ENCODE measurements at places on chromosomes 4 and X. TPM values are rescaled to one million over a fixed set of nuclear protein-coding genes. Genes with fewer than 3 reads are reported as not detected.

DNA sequence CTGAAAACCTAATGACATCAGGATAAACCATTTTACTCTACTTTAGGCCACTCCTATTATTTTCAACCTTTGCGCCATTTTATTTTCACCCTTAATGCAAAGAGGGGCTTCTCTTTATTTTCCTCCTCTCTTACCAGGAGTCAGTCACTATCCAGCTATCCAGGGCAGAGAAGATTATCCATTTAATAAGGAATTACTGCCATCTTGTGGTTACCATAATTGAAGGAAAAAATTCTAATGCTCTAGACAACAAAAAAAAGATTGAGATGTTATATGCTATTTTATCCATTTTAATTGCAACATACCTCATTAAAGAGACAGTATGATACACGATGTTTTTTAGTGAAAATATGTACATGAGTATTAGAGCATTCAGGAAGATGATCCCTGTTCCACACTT is 514.5 kb upstream of the FAM241A start:
- DNase-seq = peak; percentile 31

The CTAG1B gene
- not detected for total RNA-seq

- DNase-seq = peak; percentile 14
Measured at GRCh38 chr4:182929296-182929695, 12.1 kb upstream of the DCTD start.

The FGF13 gene
- total RNA-seq = 15.1 TPM

DNA sequence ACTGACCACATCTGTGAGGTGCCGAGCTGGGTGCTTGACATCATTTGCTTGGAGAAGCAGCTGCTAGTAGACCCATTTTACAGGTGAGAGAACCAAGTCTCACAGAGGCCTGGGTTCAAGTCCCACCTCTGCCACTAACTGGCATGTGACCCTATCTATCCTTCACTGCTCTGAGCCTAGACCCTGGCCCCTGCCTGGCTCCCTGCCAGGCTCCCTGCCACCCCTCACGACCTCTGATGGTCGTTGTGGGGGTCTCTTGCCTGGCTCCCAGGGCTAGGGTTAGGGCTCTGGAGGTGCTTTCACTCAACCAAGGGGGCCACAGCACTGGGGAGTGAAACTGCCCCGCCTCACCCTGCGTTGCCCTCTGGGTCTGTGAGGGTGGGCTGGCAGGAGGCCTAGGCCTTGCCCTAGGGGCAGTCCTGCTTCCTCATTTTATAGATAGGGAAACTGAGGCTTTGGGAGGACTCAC is 7.2 kb upstream of the ADD1 start:
- DNase-seq = no peak

DNA sequence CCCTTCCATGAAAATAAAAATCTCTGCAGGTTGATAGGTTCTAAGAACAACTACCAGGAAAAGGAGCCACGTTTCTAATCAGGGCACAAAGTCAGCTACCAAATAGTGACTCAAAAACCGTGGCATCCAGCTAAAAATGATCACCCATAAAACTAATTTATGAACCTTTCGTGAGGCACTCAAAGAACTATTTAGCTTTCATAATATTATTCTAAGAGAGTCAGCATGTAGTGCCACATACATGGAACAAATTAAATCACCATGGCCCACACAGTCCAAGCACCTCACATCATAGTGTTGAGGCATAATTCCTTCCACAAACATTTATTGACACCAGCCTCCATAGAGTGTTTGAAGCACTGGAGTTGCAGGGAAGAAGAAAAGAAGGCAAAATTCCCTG is 252.0 kb upstream of the PPARGC1A start:
- DNase-seq = no peak

DNA sequence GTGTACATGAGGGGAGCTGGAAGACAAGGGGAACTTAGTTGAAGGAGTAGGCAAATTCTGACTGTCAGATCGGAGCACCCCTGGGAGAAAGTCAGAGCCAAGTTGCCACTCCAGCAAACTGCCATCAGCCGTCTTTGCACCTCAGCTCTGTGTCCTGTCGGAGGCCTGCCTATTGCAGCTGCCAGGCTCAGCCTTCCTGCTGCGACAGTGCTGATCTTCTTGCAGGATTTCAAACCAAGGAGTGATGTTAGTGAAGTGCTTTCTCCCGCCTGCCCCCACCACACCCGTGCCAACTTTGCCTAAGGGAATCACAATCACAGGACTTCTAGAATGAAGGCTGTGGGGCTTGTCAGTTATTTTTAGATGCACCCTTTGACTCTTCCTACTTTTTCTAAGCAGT is 185.3 kb downstream of the KIT start:
- no peak for DNase-seq

GRCh38 chr4:43853565-43854264 is 594.9 kb downstream of the KCTD8 start:
- DNase-seq = no peak

GRCh38 chrX:26442340-26442739 is 226.4 kb downstream of the MAGEB5 start:
- no peak for DNase-seq

The DUX4 gene
- total RNA-seq = not detected

DNA sequence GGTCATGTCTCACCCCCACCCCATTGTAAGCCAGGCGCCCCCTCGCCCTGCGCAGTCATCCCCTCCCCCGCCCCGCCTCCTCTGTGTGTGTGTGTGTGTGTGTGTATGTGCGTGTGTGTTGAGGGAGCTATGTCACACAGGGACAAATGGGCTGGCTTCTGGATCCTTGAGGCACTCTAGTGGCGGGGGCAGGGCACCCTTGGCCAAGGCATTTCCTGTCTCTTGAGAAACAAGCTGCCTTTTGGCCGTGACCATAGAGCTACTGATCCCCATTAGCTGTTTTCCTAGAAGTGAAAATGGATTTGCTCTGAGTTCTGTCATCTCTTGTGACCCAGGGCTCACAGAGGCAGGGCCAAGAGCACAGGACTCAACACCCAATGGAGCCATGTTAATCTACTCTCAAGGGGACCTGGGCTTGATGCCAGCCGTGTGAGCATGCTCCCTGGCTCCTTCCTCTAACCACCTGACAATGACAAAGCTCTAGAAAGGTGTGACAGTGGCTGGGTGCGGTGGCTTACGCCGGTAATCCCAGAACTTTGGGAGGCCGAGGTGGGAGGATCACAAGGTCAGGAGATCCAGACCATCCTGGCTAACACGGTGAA is 162.5 kb upstream of the BCOR start:
- no peak for DNase-seq

DNA sequence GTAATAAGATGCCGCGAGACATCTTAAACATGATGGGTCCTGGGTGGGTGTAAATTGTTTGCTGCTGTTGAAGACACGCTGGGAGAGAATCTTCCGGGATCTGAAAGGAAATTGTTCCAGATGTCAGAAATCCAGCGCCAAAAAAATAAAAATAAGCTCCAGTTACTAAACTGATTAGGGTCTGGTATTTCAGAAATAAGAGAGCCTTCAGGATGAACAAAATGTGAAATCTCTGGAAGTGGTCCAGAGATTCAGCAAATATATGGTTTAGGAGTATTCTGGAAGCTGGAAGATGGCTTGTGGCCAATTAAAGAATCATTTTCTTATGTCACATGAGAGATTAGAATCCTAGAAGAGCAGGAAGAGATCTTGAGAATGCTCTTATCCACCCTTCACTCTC is 75.8 kb upstream of the NHS start:
- no peak for DNase-seq

- no peak for DNase-seq
Measured at GRCh38 chrX:1248331-1249061, 20.1 kb upstream of the CSF2RA start.
